Activated naive CD4-positive, alpha-beta T cell (primary cell): ENCODE measurements at places on chromosomes 12 and 14.

DNA sequence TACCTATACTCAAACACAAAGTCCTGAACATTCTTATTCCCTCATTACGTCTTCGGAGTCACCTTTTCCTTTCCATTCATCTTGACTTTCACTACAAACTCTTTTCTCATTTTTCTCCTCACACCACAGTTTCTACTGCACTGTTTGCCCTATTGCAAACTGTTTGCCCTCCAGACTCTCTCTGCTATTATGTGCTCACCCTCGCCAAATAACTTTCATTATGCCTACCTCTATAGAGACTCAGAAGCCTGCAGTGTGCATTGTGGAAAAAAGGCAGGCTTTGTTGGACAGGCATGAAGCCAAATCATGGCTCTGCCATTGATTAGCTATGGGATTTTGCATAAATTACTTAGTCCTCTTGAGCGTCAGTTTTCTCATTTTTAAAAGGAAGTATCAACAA is 246.6 kb upstream of the CCDC196 start:
- no peak for DNase-seq

DNA sequence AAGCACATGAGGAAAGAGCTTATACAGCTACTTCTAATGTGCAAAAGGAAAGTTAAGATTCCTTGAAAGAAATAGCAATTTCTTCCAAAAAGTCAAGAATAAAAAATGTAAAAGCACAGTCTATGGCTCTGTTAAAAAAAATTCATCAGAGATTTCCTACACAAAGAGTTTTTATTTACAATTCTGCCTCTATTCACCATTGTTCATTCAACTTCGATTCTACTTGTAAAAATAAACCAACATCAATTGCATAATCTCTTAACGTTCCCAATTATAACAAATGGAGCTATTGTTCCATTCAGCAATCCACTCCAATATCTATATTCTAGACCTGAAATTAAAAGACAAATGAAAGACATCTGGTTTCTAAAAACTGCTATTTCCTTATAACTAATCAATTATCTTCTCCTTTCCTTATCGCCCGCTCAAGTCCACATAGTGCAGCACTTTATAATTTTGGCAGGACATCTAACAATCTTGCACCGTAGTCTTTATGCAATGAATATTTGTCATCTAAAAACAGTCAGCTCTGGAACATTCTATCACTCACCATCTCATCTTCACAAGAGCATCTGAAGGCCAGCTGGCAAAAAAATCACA is 6.2 kb downstream of the EIF2S3B start:
- DNase-seq = no peak

DNA sequence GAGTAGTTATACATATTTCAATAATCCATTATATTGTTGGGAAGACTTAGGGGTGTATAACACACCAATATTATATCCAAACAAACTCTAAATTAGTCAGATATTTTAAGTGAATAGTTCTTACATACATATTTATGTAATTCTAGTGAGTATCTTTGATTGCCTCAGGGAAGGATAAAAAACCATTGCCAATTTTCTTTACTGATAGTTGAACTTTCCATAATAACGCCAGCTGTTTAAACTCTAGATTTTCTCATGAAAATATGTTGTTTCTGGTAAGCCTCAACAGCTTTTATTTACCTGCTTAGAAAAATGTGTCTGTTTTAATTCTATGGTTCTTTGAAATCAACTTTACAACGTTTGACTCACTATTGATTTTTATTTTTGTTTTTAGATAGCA is 959.6 kb upstream of the NOVA1 start:
- DNase-seq = no peak

DNA sequence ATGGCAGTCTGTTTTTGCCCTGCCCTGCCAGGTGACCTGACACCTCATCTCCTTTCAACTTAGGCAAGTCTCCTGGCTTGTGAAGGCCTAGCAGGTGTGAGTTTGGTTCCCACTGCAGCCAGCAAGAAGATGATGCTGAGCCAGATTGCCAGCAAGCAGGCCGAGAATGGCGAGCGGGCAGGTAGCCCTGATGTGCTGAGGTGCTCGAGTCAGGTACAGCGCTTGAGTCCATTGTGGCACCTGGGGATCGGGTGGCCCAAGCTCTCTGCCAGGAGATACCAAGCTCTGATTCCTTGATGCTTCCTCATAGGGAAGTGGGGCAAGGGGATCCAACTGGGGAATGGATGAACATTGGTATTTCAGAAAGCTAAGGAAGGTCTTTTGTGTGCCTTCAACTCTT is 4.1 kb upstream of the CSAD start:
- no peak for DNase-seq

DNA sequence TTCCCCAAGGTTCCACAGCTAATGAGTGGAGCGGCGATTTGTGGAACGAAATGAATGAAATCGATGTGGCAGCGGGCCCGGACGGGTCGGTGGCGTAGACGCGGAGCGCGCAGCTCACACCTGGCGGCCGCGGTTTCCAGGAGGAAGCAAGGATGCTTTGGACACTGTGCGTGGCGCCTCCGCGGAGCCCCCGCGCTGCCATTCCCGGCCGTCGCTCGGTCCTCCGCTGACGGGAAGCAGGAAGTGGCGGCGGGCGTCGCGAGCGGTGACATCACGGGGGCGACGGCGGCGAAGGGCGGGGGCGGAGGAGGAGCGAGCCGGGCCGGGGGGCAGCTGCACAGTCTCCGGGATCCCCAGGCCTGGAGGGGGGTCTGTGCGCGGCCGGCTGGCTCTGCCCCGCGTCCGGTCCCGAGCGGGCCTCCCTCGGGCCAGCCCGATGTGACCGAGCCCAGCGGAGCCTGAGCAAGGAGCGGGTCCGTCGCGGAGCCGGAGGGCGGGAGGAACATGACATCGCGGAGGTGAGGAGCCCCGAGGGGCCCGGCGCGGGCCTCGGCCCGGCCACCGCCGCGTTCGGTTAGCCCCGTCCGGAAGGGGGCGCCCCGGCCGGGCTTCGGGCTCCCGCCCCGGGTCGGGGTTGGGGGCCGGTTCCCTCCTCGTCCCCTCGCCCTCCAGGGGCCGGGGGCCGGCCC is at the start of gene PTPN11:
TSS of gene PTPN11 (plus strand) at position 340 of the 689 bp plus-strand sequence. CDS start at position 505, 165 bp downstream.
- DNase-seq = peak; percentile 84

DNA sequence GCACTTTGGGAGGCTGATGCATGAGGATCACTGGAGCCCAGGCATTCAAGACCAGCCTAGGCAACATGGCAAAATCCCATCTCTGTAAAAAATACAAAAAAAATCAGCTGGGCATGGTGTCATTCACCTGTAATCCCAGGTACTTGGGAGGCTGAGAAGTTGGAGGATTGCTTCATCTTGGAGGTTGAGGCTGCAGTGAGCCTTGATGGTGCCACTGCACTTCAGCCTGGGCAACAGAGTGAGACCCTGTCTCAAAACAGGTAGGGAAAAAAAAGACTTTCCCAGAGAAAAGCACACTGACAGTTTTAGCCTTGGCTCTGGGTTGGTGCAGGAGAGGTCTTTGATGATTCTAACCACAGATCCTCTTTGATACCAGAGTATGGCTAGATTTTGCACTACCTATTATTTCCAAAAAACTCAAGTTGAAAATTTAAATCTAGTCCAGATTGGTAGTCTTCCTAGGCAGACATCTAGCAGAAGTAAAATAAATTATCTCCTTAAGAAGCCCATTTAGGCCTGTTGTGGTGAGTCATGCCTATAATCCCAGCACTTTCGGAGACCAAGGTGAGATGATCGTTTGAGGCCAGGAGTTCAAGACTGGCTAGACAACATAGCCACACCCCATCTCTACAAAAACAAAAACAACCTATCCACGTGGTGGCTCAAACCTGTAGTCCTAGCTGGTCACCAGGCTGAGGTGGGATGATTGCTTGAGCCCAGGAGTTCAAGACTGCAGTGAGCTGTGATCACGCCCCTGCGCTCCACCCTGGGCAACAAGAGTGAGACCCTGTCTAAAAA is 18.6 kb downstream of the LARP4 start:
- DNase-seq = no peak

- DNase-seq = no peak
Measured at GRCh38 chr12:83092606-83093005, 405.9 kb downstream of the TMTC2 start.

DNA sequence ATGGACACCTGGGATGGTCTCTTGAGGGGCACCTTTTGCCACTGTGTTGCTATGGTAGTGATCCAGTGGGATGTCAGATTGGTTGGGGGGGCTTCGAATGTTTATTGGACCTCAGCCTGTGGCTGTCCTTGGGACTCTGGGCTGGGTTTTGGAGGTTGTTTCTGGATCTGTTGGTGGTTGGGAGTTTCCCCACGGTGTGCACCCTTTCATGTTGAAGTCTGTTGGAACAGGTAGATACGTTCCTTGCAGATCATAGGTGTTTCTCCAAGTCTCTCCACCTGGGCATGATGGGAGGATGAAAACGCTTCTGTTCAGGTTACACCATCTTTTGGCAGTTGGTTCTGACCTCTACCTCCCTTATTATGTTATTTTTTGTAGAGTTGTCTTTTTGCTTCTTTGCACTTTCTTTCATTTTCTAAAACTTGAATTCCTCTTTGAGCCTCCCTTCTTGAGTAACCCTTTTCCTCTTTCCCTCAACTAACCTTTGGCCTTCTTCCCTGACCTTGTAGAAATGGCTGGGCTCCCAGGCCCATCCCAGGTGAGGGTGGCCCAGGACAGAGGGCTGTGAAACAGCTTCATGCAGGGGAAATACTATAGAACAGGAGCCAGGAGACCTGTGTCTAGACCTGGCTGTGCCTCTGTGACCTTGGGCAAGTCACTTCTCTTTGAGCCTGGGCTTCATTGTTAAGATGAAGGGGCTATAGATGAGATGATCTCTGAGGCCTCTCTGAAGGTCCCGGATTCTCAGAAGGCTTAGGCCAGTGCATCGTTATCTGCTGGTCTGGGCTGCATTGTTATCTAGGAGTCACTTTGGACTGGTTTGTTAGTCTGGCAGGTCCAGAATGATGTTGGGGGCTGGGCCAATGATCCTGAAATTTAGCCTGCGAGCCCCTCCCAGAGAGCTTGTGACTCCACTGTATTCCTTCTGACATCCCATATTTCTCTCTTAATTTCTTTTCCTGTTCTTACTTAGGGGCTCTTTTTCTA is 2.0 kb downstream of the ATN1 start:
- no peak for DNase-seq

- DNase-seq = no peak
Measured at GRCh38 chr14:101191101-101191720, 287.7 kb upstream of the RTL1 start.

DNA sequence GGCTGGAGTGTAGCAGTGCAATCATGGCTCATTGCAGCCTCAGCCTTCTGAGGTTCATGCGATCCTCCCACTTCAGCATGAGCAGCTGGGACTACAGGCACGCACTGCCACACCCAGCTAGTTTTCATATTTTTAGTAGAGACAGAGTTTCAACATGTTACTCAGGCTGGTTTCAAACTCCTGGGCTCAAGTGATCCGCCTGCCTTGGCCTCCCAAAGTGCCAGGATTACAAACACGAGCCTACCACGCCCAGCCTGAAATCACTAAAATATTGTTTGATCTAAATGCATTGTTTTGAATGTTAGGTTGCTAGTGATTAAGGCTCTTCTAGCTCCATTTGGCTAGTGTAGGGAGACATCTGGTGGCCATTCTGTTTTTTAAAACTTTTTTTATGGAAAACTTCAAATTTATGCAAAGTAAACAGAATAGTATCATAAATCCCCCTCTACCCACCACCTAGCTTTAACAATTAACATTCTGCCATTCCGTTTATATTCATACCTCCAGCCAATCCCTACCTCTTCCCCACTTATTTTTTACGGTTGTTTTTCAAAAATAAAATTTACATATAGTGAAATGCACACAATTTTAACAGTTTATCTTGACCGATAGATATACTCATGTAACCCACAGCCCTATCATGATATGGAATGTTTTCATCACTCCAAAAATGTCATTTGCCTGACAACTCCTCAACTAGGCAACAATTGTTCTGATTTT is 37.8 kb downstream of the MYO1H start:
- no peak for DNase-seq

DNA sequence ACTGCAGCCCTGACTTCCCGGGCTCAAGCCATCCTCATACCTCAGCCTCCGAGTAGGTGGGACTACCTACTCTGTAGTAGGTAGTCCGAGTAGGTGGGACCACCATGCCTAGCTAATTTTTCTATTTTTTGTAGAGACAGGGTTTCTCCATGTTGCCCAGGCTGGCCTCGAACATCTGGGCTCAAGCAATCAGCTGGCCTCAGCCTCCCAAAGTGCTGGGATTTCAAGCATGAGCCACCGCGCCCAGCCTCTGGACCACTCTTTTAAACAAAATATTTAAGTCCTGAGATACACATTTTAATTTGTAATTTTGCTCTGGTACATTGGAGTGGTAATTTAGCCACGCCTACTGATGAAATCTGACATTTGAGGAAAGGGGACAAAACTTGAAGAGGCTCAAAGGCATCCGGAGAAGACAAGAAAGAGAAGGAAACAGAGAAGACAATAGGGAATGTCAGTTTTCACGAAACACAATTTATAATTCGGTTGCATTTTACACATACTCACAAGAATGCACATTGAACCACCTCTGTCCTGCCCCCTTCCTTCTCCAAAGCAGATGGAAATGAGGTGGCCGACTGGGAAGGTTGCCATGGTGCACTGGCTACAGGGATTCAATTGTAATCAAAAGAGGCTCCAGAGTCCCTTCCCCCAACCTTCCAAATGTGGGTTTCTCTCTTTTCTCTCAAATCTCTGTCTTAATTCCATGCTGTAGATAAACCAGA is 9.7 kb upstream of the TUBA1A start:
- DNase-seq = no peak

- no peak for DNase-seq
Measured at GRCh38 chr14:95254288-95254687, 65.4 kb downstream of the CLMN start.

GRCh38 chr12:117060929-117061305 is 38.3 kb downstream of the TESC start:
- DNase-seq = no peak

DNA sequence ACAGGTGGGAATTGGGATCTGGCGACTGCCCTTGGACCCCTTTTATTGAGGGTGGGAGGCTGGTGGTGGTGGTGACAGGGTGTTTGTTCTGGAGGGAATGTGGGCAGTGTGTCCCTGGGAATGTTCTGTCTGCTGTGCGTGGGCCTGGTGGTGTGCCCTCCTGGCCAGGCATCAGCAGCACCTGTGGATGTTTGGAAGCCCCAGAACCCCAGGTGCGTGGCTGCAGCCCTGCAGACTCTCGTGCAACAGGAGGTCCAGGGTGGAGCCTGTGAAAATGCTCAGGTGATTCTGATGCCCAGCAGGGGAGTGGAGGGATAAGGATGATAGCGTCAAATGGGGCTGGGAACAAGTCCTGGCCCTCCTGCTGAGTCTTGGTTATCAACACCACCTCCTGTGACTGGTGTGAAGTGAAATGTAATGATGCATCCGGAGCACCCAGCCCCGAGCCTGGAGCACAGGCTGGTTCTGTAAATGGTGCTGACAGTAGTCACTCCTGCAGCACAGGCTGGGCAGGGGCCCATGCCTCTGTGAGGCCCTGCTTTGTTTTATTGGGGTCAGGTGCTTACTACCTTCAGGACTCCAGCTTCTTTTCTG is 176.6 kb downstream of the TSPAN9 start:
- no peak for DNase-seq

- DNase-seq = no peak
Measured at GRCh38 chr14:65499138-65499537, 86.6 kb downstream of the FUT8 start.

GRCh38 chr14:90302529-90303303 is 29.0 kb downstream of the NRDE2 start:
- DNase-seq = no peak

- no peak for DNase-seq
Measured at GRCh38 chr12:39620659-39621658, 1.4 kb upstream of the ABCD2 start.

GRCh38 chr14:65062096-65063075 is 39.9 kb downstream of the MAX start:
- no peak for DNase-seq

GRCh38 chr12:88062474-88062873 is 33.3 kb upstream of the C12orf50 start:
- no peak for DNase-seq

GRCh38 chr12:38544330-38545066 is 227.9 kb downstream of the ALG10B start:
- DNase-seq = no peak
